ENCODE measurements at places on chromosomes 11 and 22.

DNA sequence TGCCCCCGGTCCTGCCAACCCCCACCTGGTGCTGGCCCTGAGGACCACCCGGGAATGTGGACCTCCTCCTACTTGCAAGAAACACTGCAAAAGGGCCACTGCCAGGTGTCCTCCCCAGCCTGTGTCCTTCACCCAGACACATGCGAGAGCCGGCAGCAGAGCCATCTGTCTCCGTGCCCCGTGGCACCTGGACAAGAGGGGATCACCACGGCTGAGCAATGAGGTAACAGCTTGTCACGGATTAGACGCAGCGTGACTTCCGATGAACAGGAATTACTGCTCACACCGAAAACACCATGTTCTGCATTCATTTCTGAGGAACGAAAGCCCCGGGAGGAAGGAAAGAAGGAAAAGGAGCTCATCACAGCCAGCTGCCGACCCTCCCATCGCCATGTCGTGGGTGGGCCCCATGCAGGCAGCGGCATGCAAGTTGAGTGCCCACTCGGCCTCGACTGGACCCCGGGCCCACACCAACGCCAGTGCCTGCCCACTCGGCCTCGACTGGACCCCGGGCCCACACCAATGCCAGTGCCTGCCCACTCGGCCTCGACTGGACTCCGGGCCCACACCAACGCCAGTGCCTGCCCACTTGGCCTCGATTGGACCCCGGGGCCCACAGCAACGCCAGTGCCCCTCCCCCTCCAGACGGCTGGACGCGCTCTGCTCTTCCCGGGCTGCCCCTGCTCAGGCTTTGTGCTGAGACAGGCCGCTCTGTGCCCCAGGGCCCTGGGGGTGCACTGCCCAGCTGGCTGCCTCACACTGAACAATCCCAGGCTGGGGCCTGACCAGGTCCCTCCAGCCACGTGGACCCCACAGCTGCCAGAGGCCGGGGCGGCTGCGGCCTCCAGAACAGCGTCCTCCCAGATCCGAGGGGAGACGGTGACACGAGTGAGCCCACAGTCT lies 22.0 kb downstream of the CHID1 start:
- no peak for DNase-seq

DNA sequence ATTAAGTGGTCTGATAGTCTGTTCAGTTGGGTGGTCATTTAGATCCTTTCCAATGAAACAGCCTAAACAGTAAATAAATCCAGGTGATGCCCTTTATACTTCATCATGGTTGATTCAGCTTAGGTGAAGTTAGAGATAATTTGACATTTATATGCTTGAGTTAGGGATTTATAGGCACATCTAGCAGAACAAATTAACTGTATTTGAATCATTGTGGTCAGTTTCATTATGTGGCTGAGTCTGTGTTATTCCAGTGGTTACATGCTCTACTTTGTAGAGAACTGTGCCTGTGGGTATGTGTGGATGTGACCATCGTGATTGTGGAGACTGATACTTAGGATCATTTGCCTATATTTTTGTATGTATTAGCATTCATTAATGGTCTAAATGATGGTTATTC lies 194.6 kb downstream of the DDX10 start:
- no peak for DNase-seq

DNA sequence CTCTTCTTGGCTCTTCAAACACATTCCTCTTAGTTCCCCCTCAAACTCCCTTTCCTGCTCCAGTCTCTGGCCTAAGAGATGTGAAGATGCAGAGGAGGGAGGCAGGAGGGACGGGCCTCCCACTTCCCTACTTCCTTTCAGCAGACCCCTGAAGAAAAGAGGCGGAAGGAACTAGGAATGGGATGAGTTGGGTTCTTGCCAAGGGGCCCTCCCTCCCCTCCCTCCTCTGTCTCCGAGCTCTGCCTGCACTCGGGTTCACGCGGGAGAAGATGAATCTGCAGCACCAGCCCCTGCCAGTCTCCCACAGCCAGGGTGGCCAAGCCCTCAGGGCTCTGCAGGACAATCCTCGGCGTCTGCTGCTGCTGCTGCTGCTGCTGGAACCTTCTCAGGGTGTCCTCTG lies 24.3 kb upstream of the PKNOX2 start:
- DNase-seq, result no peak

DNA sequence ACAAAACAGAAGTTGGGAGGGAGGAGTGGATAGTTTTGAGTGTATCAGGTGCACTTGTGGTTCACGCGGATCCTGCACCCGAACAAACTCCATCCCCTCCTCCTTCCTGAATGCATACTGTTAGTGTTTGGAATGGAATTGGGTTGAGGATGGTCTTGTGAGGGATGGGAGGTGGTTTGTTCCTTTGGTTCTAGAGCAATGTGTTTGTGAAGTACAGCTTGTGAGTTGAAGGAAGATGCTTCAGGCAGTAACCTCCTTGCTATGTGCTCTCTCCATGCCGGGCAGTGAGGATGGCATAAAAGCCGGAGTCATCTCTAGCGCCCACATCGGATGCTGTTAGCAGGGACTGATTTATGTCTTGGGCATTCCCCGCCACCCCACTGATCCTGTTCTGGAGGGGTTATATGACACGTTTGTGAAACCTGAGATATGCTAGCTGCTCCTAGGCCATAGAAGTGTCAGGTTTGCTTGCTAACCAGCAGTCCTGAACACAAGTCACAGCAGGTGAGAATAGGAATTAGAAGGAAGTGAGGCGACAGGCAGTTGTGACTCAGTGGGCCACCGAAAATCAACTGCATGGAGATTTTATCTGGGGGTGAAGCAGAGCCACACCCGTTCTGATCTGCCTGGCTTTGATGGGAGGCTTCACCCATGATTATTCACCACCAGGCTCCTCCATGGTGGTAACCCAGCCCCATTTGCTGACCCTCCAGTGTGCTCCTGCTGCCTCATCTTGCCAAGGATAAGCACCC lies 2.2 kb downstream of the BCR start:
- peak; percentile 88 for DNase-seq

GRCh38 chr11:1553808-1554594 lies 18.1 kb downstream of the DUSP8 start:
- DNase-seq, result no peak

DNA sequence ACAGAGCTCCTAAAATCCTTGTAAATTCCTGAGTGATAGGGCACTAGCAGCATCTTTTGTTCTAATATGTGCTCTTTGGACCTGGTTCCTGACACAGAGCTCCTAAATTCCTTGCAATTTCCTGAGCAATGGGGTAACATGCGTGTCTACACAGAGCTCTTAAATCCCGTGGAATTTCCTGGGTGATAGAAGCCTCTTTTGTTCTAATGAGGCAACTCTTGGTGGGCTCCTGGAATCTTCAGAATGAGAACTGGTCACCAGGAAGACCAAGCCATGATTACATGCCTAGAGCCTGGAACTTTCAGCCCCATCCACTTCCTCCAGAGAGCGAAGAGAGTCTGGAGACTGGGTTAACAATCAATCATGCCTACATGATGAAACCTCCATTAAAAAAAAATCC lies 19.0 kb downstream of the RSF1 start:
- no peak for DNase-seq

DNA sequence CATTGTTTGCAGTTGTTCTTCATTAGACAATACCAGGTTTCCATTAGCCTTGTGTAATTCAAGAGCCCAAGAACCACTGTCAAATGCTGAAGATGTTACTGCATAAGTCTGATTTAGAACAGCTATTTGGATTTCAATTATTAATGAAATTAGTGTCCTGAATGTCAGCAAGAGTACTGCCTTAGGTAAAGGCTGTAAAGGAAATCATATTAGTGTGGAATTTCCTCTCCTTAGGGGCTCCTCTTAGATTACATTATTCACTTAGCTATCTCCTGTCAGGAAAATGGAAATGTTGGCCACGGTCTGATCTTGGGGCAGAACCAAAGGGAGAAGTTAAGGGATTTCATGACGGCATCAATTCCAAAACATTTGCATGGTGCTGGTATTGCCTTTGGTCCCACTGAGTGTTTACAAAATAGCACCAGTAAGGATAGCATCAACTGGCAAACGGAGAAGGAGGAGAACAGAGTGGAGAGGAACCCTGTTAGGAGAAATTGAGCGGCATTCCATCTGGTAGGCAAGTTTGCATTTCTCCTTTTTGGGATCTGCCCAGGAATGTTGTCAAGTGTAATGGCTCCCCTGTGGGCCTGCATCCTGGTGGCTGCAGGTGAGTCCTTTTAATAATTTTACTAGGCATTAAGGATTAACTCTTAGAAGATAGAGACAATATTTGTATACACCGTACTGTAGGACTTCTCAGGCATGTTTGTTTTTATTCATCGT lies at the start of gene HTR3B:
Gene HTR3B, plus strand, starts transcription at position 418 of the 723 bp plus-strand sequence. Its CDS starts 138 bp downstream, at position 556.
- no peak for DNase-seq

DNA sequence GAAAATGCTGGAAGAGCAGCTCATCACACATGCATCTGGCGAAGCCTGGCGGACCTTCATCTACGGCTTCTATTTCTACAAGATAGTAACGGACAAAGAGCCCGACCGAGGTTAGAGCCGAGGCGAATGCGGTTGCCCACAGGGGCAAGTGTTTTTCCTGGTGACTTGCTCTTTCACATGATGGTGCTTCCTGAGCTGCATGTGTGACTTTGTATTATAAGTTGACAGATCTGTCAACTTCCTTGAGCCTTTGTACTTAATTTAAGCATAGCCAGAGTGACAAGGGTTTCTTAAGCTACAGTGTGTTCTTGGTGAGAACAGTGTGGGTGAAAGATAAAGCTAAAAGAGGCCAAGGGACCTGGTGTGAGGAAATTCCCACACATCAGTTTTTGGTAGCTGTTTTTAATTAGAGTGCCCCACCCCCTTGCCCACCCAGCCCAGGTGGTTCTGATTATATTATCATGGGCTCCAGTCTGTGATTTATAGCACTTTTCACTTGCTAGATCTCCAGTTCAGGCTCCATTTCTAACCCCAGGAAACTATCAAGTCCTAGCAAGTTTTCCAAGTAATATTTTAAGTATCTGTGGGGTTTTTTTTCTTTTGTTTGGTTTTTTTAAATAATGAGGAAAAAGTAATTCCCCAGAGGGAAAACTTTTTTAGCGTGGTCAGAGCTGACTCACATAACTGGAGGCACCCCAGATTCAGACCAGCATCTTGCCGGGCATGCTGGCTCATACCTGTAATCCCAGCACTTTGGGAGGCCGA lies 68.0 kb upstream of the YWHAH start:
- peak; percentile 56 for DNase-seq

DNA sequence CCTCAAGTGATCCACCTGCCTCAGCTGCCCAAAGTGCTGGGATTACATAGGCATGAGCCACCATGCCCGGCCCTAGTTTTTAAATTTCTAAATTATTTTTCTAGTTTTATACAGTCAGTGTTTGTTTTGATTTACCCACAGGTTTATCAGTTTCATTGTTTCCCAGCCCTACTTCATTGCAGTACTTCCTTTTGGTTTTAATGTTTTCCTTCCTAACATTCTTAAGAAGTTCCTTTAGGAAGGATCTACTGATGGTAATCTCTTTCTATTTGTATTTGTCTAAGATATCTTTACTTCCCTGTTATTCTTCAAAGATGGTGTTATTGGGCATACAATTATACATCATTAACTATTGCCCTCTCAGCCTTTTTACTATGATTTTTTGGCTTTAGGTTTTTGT lies 4.9 kb upstream of the EXT2 start:
- DNase-seq, result no peak

DNA sequence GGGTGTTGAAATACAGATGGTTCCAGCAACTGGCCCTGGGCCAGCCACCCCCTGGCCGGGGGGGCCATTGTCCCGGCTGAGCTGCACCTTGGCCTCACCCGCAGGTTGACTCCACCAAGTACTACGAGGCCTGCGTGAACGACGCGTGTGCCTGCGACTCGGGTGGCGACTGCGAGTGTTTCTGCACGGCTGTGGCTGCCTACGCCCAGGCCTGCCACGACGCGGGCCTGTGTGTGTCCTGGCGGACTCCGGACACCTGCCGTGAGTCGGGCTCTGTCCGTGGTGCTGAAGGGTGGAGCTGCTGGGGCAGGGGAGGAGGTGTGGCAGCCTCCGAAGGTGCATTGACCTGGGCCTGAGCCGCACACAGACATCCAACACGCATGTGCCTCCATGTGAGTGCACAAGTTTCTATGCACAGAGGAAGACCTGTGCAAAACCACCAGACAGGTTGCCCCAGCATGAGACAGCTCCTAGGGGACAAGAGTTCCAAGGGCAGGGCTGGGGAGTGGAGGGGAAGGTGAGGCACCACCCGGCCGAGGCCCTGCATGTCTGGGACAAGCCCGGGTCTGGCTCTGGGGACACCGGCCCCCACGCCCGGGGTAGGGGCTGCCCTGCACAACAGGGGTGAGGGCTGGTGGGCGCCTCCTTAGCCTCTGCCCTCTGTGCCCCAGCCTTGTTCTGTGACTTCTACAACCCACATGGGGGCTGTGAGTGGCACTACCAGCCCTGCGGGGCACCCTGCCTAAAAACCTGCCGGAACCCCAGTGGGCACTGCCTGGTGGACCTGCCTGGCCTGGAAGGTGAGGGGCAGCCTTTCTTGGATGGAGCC lies 16.1 kb downstream of the MUC5B start:
- peak; percentile 1 for DNase-seq

GRCh38 chr11:45285930-45286632 lies at the start of gene SYT13:
Gene SYT13, minus strand, starts transcription at chr11:45286341. Its CDS starts 134 bp downstream, at chr11:45286207.
- no peak for DNase-seq

DNA sequence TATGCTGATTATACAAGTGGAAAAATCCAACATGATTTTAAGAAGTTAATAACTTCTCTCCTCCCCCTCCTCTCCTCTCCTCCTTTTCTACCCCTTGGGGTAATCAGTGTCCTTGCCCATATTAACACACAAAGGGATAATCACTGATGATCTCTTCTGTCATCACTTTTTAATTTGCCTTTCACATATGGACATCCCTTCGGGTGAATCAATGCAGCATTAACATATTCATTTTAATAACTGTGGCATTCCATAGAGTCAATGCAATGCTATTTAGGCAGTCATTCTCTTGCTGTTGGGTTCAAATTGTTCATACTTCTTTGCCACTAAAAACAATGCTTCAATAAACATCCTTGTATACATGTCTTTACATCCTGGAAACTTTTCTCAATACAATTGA lies 42.9 kb upstream of the GLYATL2 start:
- DNase-seq, result no peak

DNA sequence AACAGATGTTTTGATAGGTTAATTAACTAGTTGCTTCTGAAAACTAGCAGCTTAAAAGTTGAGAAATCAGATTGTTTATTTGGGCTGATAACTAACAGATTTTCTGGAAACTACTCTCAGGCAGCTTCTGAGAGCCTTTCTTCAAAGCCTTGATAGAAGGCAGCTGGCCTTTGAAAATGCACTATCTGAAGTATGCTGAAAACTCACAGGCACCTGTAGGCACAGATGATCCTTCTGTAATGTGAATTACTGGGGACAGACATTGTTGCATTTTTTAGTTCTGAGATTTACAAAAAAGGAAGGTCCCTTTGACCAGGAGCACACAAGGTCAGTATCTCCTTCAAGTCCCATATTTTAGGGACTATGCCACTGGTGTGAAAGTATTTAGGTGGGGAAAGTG lies 460.8 kb upstream of the CNTN5 start:
- no peak for DNase-seq

DNA sequence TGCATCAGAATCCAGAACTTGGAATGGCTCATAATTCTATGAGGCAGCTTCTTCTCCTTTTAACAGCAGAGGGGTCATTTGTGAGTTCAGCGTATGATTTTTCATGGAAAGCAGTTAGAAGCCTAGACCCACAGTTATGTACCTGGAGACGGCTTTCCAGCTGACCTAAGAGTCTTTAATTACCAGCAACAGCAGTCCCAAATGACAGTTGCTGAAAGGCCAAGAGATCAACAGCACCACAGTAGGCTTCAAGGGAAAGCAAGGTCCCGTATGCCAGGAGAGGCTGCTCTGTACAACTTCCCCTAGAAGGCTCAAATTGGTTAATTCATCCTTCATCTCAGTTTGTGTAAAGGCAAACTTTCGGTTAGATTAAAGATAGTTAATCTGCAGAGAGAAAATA lies 363.0 kb downstream of the SOX6 start:
- DNase-seq, result no peak

GRCh38 chr22:38700270-38700788 lies 414 bp downstream of the JOSD1 start:
- no peak for DNase-seq

Data from bronchial epithelial cell (primary cell).